ENCODE measurements at places on chromosomes 11 and 22. TPM values are rescaled to one million over a fixed set of nuclear protein-coding genes. Genes with fewer than 3 reads are reported as not detected.

GRCh38 chr11:125959511-125959910 lies 13.7 kb downstream of the VSIG10L2 start:
- peak; percentile 79 for DNase-seq

- no peak for DNase-seq
Measured at GRCh38 chr11:64665411-64665821, 57.6 kb downstream of the NRXN2 start.

DNA sequence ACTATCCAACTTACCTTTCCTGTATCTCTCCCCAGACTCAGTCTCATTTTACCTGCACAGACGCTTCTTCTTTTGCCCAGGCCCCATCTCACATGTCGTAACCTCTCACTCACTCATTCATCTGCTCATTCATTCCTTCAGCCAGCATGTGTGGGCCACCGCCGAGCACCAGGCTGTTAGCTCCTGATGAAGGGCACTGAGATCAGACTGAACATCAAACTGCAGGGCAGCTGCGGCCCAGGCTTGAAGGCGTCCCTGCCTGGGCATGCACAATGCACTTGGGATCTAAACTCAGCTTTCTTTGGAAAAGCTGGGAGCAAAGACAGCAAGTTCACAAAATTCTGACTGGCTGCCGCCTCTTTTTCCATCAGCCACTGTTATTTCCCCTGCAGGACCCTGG lies 1456.3 kb downstream of the BRD1 start:
- no peak for DNase-seq

DNA sequence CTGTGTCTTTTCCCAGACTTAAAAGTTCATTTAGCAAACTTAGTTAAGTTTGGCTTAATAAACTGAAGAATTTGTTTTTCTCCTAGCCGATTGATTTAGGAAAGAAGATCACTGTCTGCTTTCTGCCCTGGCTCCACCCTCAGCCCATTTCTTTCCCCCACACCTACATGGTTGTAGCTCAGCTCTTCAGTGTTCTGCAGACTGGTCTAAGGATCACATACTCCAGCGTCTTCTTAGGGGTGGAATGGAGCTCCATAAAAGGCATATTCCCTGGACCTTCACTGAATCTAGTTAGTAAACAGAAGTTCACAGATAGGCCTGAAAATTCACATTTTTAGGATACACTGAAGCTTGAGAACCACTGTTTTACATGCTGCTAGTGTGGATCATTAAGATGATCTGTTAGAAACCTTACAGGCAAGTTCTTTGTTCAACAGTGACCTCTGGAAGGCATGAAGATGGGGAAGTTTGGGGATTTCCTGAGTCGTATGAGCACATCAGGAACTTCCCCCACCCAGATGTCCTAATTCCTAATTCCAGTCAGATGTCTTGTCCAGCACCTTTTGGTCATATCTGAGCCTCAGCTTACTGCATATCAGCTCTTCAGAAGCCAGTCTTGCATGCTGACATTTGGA lies 16.8 kb downstream of the PIWIL4 start:
- DNase-seq, result no peak

GRCh38 chr11:112213753-112214152 lies 12.5 kb upstream of the PTS start:
- no peak for DNase-seq

GRCh38 chr22:32561163-32561562 lies 86.6 kb downstream of the FBXO7 start:
- DNase-seq, result no peak

DNA sequence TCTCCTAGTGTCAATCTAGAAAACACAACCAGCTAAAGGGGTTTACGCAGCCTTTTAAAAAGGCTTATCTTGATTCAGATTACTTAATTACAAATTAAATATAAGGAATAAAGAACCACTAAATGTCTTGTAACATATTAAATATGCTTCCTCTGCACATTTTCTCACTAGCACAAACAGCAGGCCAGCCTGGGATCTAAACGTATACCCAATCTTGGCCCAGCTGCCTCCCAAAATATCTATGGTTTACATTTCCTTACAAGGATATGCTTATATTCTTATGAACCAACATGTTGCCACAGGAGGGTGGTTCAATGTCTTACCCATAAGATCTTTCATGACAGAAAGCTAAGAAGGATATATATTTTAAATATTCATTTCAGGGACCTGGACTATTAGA lies 7.7 kb downstream of the LGR4 start:
- no peak for DNase-seq

- DNase-seq, result no peak
Measured at GRCh38 chr11:68330700-68331337, 18.4 kb downstream of the LRP5 start.

GRCh38 chr11:84471501-84471900 lies 1155.6 kb downstream of the DLG2 start:
- no peak for DNase-seq

DNA sequence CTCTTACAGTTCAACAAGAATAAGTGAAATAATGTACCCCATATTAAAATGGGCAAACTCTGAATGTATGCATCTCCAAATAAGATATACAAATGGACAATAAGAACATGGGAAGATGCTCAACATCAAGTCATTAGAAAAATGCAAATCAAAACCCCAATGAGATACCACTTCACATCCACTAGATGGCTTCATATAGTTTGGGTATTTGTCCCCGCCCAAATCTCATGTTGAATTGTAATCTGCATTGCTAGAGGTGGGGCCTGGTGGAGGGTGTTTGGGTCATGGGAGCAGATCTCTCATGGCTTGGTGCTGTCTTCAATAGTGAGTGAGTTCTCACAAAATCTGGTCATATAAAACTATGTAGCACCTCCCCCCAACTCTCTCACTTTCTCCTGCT lies 5.7 kb downstream of the MPZL2 start:
- DNase-seq, result no peak

- no peak for DNase-seq
Measured at GRCh38 chr11:83367745-83368144, 81.6 kb upstream of the CCDC90B start.

GRCh38 chr22:20967697-20968211 lies 699 bp downstream of the AIFM3 start:
- DNase-seq, result no peak

GRCh38 chr11:130671801-130672700 lies 223.6 kb downstream of the ADAMTS15 start:
- DNase-seq, result peak; percentile 91

DNA sequence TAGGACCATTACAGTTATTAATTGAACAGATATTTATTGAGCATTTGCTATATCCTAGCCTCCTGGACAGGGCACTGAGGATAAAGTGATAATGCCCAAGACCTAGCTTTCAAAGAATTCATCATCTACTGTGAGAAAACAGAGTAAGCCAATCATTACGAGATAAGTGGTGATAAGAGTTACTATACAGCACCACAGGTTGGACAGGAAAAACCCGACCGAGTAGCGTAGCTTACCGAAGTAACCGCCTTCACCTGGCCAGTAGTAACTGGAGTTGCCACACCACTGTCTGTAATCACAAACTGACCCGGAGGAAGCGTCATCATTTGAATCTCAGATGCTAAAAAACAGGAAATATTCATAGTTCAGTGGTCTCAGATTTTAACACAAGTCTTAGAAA lies 10.0 kb upstream of the NFRKB start:
- no peak for DNase-seq

DNA sequence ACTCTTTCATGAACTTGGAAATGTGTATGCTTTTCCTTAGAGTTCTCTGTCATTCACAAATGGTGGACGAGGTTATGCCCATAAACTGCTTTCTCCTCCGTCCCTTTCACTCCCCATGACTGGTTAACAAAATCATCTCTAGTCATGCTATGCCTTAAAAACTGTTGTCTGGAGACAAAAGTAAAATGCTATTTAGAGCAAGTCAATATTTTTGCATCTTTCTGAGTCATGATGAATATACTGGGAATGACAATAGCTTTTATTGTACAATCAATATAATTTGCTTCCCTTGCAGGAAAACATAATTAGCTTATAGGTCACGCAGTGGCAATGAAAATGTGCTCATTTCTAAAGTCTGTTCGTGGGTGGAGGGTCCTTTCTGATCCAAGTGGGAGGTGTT lies 216.7 kb upstream of the SORL1-AS1 start:
- DNase-seq, result peak; percentile 5

Gene BTG4
- not detected for total RNA-seq

Gene RIMBP3C
- not detected for total RNA-seq

Gene NAV2
- total RNA-seq, result 57.0 TPM

Gene MGAT3
- 2.6 TPM for total RNA-seq

Gene MAJIN
- not detected for total RNA-seq

Gene RNASEH2C
- 74.8 TPM for total RNA-seq

Gene POU2AF2
- not detected for total RNA-seq

Gene NXPE1
- not detected for total RNA-seq

Gene TMPRSS6
- total RNA-seq, result not detected

Measured in esophagus muscularis mucosa (tissue), 4 donors.